A172 (cell line): ENCODE measurements at places on chromosomes 12 and 14.

- DNase-seq, result peak; percentile 53
Measured at GRCh38 chr14:22994762-22995275, 12.5 kb upstream of the AJUBA start.

DNA sequence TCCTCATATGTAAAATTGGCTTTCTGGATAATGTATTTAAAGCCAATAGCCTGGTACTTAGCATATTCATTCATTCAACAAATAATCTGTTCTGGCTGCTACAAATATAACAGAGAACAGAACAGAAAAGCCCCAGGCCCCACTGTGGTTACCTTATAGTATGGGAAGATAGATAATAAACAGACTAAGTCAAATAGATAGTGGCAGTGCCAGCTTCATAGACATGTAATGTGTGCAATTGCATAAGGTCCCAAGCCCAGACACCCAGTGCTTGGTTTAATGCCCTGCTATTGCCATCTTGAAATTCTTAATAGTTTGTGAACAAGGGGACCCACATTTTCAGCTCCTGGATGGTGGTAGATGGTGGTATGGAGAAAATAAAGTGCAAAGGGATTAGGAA, 320.2 kb upstream of the USP15 start:
- DNase-seq, result no peak

- DNase-seq, result peak; percentile 27
Measured at GRCh38 chr12:30822385-30823155, 67.8 kb upstream of the CAPRIN2 start.

GRCh38 chr12:104142543-104142942, 4.5 kb upstream of the NFYB start:
- DNase-seq, result no peak

- no peak for DNase-seq
Measured at GRCh38 chr12:83827193-83827592, 1085.4 kb downstream of the SLC6A15 start.
